Breast epithelium (tissue), 4 donors: ENCODE measurements at places on chromosomes 5 and 9.

- DNase-seq, result no peak
Measured at GRCh38 chr9:121672213-121672612, 20.8 kb downstream of the DAB2IP start.

GRCh38 chr5:172846249-172846648, 12.2 kb downstream of the ERGIC1 start:
- DNase-seq, result no peak

DNA sequence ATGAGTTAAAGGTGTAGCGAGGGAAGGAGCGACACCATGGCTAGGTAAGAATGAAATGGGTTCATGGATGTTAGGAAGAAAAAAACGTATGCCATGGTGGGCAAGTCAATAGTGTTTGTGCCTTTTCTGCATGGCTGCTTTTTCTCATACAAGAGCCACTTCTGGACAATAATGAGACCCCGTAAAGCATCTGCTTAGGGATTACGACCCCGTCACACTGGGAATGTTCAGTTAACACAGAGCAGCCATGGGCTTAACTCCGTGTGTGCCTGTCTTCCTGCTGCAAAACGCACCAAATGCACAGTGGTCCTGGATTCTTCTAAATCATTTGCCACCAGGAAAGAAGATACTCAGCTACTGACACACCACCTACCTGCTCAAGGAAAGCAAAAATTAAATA, 81.8 kb downstream of the NFIB start:
- DNase-seq, result no peak

- no peak for DNase-seq
Measured at GRCh38 chr5:178515776-178516503, 74.3 kb downstream of the COL23A1 start.

GRCh38 chr5:176609724-176610434, at the start of gene GPRIN1:
TSS of gene GPRIN1 (minus strand) at chr5:176610156. CDS start at chr5:176599834, 10,322 bp downstream.
- no peak for DNase-seq

- no peak for DNase-seq
Measured at GRCh38 chr5:168327451-168327850, 36.0 kb downstream of the WWC1 start.
